ENCODE measurements at places on chromosomes 1 and 21.

DNA sequence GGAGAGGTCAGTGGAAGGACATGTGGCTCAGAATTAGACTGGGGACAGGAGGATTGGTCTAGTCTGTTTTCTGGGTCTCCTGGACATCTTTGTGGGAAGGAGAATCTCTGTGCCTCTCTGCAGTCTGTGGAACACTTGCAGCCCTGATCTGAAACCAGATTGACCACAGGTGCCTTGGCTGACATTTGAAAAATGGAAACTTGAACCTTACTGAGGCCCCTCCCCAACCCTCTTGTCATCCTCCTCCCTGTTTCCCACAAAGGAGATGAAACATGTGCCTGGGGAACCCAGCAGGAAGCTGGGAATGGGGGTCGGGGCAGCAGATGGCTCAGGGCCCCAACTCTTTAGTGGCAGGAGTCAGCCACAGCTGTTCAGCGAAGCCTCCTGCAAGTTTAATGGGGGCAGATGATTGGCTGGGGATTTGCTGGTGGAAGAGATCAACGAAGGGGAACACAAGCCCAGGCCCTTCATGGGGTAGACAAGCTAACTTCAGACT lies 18.1 kb downstream of the VASH2 start:
- DNase-seq: no peak

- no peak for DNase-seq
These were observed 3.0 kb upstream of the TNFRSF4 start for GRCh38 chr1:1216770-1217620.

GRCh38 chr1:25519624-25520023 lies 23.8 kb upstream of the LDLRAP1 start:
- no peak for DNase-seq

GRCh38 chr1:214164173-214164572 lies 116.8 kb upstream of the SMYD2 start:
- DNase-seq: no peak

Data from stimulated activated CD8-positive, alpha-beta memory T cell treated with anti-CD3 and anti-CD28 coated beads, Interleukin-15, amount 100 ng/mL, for 24 hours (primary cell).